Stimulated activated CD8-positive, alpha-beta memory T cell treated with anti-CD3 and anti-CD28 coated beads, Interleukin-12 subunit alpha, Interleukin-12 subunit beta, amount 100 ng/mL, for 1 hour (primary cell): ENCODE measurements at places on chromosomes 5 and 9.
A peak's percentile ranks its signal among the peaks of the same experiment; 100 is the strongest.

DNA sequence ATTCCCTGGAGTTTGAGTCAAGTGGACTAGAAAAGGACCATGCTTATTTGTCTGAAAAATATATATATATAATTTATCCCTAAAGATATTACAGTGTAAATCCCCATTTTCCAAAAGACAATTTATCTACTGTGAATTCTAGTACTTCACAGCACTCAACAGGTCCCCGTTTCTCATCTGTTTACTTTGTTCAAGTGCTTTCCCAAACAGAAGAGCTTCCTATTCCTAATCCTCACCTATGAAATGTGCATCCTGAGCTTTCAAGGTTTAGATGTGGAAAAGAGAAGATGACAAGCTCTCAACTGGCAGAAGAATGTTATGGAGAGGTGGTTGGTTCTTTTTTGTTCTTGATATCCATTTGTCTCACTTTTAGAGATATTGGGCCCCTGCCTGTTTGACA, 401.6 kb upstream of the ZNF608 start:
- no peak for DNase-seq

DNA sequence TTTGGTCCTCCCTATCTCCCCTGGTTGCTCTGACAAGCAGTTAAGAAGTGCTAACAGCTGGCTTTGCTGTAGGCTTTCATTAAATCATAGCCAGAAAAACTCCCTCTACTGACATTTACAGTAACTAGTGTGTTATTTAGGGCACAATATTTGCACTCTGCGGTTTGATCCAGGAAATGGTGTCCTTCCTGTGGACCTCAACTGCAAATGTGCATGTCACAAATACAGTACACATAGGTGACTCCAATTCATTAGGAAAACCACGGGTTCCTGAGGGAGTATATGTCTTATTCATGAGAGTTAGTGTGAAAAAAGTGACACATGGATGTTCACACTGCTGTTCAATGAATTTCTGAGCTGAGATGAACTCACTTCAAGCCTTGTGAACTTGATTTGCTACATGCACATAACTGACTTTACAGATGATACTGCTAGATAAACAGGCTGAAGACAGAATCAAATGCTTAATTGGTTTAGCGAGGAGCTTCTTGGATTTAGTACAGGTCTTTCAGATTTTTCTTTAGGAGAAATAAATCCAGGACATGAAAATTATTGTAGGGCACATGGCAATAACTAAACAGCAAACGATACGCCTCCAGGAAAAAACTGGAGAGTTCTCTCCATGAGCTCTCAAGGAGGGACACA, 281.5 kb downstream of the EFNA5 start:
- peak; percentile 8 for DNase-seq

- DNase-seq = no peak
Measured at GRCh38 chr5:149267241-149267973, 4.3 kb upstream of the AFAP1L1 start.

- DNase-seq = no peak
Measured at GRCh38 chr5:1031306-1031959, 22.8 kb downstream of the NKD2 start.

DNA sequence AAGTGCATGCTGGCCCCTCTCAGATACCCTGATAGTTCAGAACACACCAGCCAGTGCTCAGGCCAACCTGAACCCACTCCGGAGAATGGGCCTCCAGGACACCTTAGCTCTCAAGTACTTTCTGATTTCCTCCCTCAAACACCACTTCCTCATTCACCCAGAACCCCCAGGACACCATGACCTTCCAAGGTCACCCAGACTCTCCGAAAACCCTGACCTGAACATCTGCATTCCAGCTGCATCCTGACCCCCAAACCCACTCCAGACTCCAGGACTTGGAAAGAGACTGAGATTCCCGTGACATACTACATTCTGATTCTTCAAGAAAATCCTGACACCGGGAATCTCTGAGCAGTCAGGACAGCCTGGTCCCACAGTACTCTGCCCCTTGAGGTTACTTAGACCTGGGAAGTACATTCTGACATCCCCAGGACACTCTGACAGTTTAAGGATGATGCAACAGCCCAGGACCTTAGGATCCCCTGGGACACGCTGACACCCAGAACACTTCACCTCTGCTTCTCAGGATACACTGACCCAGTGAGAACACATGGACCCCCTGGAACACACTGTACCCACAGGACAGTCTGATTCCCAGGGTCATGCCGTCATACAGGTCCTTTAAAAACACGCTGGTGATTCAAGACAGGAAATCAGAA, 747 bp upstream of the PROP1 start:
- DNase-seq = no peak

DNA sequence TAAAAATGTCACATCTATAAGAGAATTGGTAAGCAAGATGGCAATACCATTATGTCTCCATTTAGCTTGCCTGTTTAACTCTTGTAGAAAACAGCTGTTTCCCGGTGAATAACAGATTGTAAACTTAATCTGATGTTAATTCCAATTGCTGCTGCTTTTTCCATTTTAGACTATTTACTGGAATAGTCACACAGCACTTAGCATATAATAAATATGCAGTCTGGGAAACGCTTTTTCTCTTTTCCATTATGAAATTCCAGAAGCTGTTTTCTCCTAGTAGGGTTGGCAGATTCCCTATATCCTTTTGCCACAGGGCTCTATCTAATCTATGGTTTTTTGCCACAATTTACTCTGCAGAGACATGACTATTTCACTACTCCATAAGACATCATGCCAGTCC, 148.0 kb downstream of the CEMIP2 start:
- DNase-seq = no peak

DNA sequence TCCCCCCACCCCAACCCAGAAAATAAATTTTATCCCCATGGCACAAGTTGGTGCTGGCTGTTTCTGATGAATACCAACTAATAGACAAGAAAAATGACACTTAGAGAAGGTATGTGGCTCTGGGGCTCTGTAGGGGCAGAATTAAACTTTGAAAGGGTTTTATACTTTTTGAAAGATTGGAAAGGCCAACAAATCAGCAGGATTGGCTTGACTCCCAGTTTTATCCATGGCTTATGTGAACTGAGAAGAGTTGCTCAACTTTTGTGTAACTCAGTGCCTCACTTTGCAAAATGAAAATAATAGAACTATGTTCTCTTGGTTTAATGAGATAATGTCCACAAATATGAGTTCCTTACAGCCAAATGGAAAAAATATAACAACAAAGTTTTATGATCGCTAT, 288.9 kb upstream of the KIF2A start:
- no peak for DNase-seq

DNA sequence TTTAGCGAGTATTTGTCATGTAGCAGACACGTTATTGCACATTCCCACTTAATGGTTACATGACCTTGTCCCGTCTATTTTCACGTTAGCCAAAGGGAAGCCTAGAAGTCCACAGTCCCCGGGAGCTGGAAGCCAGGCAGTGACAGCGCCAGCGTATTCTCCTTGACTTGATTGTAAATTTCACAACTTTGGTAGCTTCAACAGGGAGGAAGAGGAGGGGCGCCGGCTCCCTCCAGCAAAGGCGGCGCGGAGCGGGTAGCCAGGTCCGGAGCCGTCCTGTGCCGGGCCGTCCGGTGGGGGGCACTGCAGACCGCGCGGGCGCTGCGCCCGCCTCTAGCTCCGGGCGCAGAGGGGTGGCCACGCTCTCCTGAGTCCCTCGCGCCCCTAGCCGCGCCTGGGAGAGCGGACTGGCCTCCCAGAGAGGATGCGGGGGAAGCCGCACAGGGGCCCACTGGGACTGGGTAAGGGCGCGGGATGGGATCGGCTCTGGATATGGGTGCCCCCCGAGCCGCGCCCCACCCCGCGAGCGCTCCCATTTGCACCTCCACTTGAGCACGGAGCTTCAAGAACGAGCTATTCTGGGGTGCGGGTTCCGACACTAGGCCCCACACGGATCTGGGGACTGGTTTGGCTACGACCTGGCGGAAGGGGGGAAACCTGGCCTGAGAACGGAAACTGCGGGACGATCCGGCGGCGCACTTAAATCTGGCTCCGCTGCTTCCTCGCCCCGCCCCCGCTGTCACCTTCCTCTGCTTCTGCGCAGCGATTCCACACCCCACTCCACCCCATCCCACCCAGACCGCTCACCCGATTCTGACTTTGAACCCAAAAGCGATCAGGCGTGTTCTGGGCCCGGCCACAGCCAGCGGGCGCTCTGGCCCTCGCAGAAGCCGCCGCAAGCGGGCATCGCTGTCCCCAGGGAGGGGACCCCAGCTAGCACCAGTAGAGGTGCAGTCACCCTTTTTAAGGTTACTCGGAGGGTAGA, 23.8 kb downstream of the KLF4 start:
- DNase-seq = no peak

DNA sequence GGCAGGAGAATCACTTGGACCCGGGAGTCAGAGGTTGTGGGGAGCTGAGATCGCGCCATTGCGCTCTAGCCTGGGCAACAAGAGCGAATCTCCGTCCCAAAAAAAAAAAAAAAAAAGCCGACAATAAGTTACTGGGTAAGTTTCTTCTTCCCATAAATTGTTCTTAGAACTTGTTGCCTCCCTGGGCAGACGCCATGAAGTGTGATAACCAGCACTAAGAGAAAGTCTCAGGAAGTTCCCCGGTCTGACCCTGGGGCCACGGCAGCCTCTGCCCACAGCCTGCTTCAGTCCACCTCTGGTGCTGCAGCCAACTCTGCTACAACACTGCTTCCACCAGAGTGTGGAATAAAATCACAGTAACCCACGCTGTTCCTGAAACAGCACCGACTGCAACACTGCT, 19.1 kb downstream of the LPCAT1 start:
- no peak for DNase-seq

DNA sequence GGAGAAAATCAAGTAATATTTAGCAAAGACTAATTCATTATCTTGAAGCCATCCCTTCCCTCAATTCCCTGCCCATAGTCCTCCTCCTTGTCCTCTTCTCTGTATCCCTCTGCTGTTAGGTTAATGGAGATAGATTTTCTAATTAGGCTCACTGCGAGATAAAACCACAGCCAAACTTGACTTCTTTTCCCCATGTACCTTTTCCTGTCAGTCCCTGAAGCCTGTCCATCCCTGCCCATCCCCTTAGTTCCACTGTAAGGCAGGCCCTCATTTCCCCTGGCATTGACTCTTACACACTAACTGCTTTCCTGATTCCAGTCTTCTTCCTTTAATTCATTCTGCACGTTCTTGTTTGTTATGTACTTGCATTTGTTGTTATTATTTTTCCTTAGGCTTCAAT, 1.2 kb downstream of the TLR4 start:
- DNase-seq = no peak

DNA sequence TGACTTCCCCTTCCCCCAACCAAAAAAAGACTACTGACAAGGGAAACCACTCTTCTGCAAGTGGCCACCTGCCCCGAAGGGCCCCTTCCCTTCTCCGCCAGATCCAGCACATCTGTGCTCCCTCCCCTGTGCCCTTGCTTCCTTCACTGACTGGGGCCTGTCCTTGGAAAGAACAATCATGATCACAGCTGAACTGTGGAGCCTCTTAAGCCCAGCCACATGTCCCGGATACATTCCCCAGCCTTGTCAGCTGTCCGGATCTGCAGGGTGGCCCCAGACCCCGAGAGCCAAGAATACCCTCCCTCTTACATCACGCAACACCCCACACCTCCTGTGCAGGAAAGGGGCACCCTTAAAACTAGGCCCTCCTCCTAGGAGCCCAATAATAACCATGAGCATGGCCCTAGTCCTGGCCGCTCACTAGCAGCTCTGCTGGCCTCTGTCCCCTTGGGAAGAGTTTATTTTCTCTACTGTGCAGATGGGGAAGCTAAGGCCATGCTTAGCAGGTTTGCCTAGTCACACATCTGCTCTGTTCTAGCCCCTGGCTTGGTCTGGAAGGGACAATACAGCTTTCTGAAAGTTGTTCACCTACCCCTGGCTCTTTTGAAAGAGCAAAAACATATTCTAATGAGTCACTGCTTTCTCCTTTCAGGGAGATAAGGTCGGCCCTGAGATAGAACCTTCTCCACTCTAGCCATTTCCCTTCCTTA, 3.8 kb downstream of the SPRY4 start:
- no peak for DNase-seq

DNA sequence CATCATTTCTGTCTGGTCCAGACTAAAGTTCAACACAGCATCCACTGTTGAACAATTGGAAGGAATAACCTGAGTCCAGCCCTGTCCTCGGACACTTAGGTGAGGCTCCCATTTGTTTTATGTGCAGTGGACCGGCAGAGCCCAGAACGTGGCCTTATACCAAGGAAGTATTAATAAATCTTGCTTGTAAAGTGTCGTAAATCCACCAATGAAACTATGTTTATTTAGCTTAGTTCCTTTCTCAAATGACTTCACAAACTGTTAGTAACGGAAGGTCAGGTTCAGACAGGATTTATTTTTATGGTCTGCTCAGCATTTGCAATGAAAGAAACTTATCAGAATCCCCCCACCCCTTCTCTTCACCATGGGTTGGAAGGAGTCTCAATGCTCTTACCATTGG, 149.5 kb downstream of the PCSK1 start:
- no peak for DNase-seq

DNA sequence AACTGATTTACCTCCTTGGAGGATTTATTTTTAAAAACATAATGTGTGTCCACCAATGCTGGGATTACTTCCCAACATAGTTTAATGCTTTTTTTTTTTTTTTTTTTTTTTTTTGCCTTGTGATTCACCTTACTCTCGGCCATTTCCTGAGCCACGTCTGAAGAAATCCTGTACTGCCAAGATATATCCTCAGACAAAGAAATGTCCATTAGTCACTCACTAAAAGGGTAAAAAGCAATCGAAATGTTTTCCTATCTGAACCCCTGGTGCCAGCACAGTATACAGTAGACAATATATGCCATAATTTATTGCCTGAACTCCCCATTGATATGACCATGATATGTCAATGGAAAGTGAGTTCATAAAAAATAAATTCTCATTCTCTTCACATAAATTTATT, 344.1 kb downstream of the BNC2 start:
- no peak for DNase-seq

- DNase-seq = no peak
Measured at GRCh38 chr5:77390795-77391194, 101.3 kb downstream of the WDR41 start.
